ACHN (cell line): ENCODE measurements at places on chromosomes 7 and 10.

DNA sequence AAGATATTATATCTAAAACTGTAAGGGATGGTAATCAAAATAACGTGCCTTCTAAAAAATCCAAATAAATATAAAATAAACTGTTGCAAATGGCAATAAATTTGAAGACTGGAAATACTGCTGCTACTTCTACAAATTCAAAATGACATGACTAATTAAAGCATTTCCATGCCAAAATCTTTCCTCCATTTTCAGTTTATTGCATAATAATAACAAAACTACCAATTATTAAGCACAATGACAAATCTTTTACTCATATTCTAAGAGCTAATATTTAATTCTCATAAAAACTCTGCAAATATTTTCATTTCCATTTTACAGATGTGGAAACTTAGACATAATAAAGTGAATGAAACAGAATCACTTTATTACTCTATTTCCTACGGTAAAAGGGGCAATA lies 38.8 kb upstream of the NEBL start:
- DNase-seq: no peak

DNA sequence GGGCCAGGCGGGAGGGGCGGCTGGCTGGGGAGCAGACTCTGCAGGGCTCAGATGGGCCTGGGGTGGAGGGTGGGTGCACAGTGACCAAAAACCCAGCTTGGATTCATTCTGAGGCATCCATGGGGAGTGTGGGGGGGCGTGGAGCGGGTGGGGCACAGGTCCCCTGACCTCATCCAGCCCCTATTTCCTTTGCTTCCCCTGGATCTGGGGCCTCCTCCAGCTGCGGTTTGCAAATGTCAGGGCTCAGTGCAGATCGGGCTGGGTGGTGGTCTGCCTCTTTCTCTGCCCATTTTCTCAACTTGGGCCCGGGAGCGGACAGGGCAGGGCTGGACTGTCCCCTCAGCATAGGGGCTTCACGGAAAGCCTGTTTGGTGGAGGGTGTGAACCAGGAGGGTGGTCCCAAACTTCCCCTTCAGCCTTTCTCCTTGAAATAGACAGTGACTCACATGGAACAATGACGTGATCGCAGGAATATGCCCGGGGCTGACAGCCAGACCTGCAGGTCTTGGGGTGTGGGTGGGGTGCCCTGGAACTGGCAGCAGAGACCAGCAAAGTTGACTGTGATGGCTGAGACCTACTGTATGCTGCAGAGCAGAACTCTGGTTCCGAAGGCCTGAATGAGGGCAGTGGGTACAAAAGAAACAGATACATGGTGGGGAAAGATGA lies 72.9 kb upstream of the PODXL start:
- peak; percentile 23 for DNase-seq

- DNase-seq: no peak
Measured at GRCh38 chr10:76190634-76191270, 759.3 kb downstream of the LRMDA start.

DNA sequence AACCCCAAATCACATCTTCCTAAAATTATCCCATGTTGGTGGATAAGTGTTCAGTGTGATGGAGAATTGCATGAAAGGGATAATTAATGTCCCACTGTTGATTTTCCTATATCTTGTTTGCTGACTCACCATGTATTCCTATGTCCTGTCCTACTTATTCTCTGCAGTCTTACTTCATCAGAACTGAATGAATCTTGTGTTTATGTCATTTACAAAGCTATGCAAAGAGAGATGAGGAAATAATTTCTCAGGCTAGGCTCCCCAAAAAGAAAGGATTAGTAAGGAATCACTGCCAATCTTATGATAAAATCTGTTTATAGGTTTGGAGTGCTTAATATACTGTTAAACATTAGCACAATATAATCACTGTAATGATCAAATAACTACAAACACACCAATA lies 360.8 kb downstream of the CRPPA start:
- DNase-seq: no peak

GRCh38 chr10:2619472-2619871 lies 447.9 kb upstream of the PFKP start:
- DNase-seq: peak; percentile 25

DNA sequence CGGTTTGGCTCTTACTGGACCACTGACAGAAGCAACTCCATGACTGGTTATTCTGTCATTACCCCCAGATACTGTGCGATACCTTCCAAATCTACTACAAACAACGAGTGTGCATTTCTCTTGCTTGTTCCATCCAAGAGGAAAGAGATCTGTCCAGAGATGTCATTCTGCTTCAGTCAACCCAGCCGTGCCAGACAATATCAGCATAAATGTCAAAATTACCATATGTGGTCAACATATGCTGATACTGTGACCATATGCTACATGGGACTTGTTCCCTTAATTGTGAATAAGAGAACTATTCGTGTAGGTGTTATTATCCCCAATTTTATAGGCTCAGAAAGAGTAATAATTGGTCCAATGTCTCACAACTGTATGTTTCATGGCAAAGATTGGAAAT lies 143.2 kb upstream of the PRSS1 start:
- DNase-seq: no peak

- no peak for DNase-seq
Measured at GRCh38 chr10:87603196-87603595, 56.5 kb upstream of the PAPSS2 start.

GRCh38 chr7:937856-938484 lies 16.5 kb downstream of the ADAP1 start:
- DNase-seq: no peak
